ENCODE measurements at places on chromosomes 6 and 20.
A peak's percentile ranks its signal among the peaks of the same experiment; 100 is the strongest.

DNA sequence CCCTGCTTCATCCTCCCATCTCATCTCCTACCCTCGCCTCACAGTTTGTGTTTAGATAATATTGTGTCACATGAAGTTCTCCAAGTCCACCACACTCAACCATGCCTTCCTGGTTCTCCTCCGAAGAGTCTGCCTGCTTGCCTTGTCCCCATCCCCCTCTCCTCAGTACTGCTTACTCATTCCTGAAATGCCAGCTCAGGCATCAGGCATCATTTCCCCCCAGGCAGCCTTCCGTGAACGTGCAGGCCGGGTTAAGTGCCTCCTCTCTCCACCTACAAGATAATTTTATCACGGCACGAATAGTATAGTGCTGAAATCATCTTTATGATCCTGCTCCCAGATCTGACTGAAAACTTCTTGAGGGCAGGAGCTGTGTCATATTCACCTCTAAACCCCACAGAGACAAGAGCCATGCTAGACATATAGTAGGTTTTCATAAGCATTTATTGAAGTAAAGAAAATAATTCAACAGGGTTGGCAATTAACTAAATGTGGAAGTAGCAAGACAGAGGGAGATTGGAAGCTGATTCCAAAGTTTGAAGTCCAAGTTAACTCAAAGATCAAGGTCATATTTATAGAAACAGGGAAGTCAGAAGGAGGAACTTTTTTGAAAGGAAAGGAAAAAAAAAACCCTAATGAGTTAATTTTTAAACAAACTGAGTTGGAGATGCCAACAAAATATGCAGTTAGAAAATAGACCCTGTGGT lies 48.7 kb upstream of the BMP2 start:
- no peak for DNase-seq

GRCh38 chr20:32522776-32523612 lies 62.1 kb downstream of the NOL4L start:
- DNase-seq: no peak

GRCh38 chr20:50121858-50122271 lies 8.9 kb upstream of the UBE2V1 start:
- DNase-seq: no peak

- no peak for DNase-seq
Measured at GRCh38 chr6:138607478-138608433, 108.5 kb upstream of the NHSL1 start.

DNA sequence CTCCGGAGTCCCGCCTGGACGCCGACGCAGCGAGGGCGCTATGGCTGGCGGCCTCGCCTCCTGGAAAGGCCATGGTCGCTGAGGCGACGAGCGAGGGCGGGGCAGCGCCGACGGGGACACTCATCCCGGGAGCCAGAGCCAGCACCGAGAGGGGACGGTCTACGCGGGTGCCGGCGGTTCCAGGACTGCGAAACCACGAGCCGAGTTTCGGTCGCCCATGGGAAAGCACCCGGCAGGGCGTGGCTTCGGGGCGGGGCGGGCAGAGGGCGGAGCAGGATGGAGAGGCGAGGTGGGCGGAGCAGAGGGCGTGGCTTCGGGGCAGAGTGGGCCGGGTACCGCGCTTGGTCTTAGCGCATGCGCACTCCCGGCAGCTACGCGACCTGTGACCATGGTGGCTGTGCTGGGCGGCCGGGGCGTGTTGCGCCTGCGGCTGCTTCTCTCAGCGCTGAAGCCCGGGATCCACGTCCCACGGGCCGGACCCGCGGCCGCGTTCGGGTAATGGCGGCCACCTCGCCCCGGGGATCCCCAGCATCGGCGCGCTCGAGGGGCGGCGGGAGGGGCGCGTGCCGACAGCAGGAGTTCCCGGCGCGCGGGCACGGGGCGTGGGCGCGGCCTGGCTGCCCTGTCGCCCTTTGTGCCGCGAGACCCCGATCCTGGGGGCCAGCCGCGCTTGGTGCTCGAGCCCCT lies at the start of gene BPHL:
TSS of gene BPHL (plus strand) at position 359 of the 687 bp plus-strand sequence. CDS start at position 389, 30 bp downstream.
- peak; percentile 98 for DNase-seq

DNA sequence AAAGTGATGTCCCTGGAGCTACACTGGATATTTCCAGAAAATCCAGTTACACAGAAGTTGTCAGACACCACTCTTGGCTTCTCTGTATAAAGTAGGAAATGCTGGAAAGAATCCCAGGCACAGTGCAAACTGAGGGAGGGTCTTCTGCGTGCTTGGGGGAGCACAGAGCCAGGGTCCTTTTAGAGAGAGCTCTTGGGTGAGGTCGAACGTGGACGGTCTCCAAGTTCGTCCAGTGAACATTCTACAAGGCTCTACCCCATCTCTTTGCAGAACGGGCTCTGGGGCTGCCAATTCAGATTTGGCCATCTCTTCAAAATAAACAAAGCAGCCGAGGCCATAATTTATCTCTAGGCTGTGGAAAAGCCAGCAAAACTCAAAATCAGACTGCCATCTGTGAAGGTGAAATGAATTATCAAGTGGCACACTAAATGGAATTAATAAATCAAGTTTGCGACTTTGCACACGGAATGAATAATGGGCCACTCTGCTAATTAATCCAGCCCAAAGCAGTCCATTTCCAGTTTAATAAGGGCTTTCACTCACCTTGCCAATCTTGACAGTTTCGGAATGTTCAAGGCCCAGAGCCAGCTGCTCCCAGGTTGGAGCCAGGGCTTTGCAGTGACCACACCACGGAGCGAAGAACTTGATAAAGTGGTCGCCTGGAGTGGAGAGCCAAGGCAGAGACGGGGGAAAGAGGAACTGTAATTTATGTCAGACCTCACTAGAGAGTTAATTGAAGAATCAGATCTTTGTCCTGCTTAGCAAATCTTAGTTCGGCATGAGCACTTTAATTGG lies 19.3 kb downstream of the TXNDC5 start:
- no peak for DNase-seq

- DNase-seq: no peak
Measured at GRCh38 chr6:25730907-25731306, 23.6 kb upstream of the SLC17A4 start.

- no peak for DNase-seq
Measured at GRCh38 chr20:16312998-16313397, 260.2 kb downstream of the KIF16B start.

DNA sequence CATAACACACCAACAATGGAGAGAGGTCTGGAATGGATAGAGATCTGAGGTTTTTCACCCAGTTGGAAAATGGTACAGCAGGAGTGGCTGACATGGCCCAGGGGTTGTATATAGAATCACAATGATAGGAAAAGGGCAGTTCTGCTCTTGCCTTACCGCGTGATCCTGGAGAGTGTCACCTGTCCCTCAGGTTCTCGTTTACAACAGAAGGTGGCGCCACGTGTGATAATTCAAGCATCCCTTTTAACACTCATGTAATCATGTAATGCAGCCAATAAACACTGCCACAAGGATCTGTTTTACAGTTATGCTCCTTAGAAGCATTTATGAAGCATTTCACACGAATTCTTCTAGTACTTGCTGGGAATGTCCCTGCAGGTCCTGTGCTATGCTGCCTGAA lies 12.9 kb upstream of the WFDC2 start:
- DNase-seq: peak; percentile 19

DNA sequence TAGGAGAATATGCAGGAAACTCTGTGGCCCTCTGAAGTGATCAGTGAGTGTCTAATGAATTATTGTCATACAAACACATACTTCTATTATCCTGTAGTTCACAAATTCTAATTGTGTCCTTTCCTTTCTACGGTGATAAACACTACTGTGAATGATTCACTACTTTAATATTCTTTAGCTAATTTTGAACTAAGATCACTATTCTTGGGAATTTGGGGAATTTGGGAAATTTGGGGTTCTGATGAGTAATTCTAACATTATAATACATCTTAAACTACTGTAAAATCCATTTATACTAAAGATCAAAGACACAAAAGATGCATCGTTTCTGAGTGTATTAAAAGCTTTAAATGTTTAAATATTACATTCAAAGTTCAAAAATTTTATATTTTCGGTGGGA lies 1287.2 kb upstream of the CITED2 start:
- no peak for DNase-seq

- DNase-seq: no peak
Measured at GRCh38 chr6:41680182-41680965, 42.1 kb downstream of the MDFI start.

- DNase-seq: no peak
Measured at GRCh38 chr20:43220612-43221011, 30.9 kb upstream of the PTPRT start.

DNA sequence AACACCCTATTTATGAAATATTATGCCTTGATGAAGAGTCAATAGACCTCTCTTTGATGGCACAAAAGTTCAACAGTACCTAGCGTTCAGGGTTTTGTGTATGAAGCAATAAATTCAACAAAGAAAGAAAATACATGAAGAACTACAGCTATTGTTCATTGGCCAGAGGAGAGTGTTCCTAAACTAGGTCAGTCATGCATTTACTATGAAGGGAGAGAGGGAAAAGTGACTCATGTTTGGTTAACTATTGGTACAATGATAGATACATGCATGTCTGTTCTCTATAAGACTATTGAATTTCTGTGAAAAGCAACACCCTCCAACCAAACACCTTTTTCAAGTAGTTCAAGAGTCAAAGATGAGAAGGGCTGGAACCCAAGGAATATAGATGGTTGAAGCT lies 50.7 kb downstream of the CLIC5 start:
- DNase-seq: no peak

- DNase-seq: no peak
Measured at GRCh38 chr6:24947636-24948035, 11.9 kb upstream of the RIPOR2 start.

DNA sequence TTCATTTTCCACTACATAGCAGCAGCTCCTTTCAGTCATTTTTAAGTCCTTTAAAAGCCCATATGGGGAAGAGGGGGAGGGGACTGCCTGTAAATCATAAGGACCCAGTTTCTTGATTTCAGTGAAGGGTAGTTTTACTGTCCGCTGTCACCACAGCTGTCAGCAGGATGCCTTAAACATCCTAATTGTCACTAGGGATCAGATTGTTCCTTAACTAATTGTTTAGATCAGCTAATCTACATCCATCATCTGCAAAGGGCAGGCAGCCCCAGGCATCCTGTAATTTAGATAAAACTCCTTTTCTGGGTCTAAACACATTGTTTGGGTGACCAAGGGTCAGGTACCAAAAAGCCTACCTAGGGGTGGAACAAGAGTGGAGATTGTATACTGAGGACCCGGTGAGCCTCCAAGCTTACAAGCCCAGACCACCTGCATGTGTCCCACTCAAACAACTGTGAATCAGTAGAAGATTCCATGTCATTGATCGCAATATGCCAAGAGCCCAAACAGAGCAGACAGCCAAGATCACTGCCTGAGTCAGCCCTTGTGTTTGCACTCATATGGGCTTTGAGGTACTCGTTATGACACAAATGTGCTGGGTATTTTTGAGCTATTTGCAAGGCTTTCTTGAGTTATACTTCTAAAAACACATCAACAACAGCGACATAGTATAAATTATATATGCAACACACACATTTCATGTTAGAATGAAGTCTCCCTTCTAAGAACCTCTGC lies 198.7 kb upstream of the CEP162 start:
- no peak for DNase-seq

GRCh38 chr6:50120300-50120699 lies 70.6 kb upstream of the DEFB112 start:
- no peak for DNase-seq

DNA sequence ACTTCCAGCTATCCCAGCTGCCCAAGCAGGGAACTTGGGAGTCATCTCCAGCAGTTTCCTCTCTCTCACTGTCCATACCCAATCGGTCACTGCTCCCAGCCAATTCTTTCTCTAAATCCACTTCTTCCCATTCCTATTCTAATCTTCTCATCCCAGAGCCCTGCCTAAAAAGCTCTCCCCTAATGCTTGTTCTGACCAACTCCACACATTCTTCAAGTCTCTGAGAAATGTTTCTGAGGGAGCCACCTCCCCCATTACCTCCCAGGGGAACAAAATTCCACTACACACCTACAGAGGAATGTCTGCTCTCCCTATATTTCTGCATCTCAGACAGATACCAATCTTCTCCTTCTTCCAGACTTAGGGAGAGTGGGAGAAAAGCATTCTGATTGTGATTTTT lies 14.0 kb downstream of the SLC17A4 start:
- no peak for DNase-seq

- DNase-seq: no peak
Measured at GRCh38 chr6:56025795-56026194, 150.4 kb upstream of the BMP5 start.

DNA sequence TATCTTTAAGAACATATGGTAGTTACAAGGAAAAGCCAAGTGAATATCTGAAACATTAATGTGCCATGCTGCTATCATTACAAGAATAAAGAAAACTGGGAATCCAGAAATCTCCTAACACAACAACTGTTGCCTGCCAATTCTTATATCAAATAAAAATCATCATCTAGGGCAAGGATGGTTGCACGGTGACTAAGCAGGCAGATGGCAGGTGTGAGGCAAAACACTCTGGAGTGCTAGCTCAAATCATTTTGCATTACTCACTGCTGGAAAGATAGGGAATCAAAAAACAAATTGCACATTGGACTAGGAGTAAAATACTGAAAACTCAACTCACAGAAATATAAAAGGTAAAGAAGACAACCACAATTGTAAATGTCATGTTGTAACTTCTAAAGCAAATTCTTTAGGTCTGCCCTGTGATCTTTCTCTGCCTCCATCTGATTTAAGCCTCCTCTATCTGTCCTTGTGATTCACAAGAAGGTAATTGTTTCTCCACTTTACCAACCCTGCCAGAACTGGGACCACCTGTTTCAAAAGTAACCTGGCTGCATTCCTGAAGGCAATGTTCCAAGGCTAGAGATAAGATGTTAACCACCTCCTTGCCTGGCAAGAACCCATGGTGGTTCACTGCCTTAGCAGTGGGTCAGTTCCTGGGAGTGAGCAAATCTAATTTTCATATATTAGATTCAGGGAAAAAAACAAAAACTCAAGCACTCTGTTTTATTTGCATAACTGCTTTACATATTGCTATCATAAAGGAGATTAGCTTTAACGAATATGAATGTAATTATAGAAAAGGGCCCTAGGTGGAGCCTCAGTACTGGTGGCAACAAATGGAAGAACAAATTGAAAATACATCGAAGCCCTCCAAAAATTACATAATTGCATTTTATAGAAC lies 33.1 kb upstream of the LCA5 start:
- peak; percentile 19 for DNase-seq

DNA sequence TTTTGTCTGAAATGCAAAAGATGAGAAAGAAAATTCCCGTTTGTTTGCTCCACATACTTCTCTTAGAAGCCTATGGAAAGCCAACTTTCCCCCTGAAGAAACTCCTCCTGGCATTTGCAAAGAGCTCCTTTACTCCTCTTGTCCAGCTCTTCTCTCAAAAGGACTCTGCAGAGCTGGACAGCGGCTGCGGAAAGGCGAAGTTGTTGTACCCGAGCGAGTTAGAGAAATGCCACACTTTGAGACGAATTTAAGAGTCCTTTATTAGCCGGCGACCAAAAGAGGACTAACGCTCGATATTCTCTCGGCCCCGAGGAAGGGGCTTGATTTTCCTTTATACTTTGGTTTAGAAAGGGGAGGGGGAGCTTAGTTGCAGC lies 157.8 kb downstream of the TRIM27 start:
- DNase-seq: no peak

DNA sequence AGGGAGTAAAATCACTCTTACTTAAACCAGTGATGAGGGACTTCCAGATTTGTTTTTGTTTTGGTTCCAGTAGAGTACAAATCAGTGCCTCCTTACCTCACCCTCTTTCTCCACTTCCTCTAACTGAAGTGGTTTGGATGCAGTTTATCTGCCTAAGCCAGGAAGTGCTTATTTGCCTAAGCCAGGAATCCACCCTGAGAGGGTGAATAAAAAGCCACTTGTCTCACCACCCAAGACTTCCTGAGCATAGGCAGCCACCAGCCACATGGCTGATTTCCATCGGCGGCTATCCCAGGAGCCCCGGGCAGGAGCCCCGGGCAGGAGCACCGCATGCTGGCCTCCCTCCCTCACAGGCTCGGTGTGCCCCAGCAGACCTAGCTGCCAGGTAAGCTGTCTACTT lies 12.0 kb downstream of the LRP11 start:
- no peak for DNase-seq

All from CD4-positive, alpha-beta T cell treated with Interleukin-15 for 4 hours (primary cell).